ENCODE measurements at places on chromosomes 5 and 9.
A peak's percentile ranks its signal among the peaks of the same experiment; 100 is the strongest.

GRCh38 chr9:91211414-91211813 is 150.3 kb downstream of the AUH start:
- DNase-seq = no peak

- DNase-seq = no peak
Observed at GRCh38 chr9:114688909-114689610, 7.1 kb upstream of the TEX48 start.

DNA sequence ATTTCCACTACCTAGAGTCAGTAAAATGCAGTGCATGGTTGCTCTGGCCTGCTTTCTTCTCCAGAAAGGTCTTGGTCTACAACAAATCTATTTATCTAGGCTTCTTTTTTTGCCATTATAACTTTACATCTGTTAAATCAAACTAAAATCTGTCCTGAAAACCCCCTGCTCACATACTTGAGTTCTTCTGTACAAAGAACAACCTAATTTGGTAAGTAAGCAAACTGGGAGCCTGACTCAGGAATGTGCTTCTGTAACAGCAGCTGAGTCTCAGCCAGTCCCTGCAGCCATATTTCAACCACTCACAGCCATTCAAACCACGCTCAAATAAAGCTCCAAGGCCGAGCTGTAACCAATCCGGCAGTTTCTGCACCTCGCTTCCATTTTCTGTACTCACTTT is 95.8 kb downstream of the PLPP1 start:
- DNase-seq = peak; percentile 74

DNA sequence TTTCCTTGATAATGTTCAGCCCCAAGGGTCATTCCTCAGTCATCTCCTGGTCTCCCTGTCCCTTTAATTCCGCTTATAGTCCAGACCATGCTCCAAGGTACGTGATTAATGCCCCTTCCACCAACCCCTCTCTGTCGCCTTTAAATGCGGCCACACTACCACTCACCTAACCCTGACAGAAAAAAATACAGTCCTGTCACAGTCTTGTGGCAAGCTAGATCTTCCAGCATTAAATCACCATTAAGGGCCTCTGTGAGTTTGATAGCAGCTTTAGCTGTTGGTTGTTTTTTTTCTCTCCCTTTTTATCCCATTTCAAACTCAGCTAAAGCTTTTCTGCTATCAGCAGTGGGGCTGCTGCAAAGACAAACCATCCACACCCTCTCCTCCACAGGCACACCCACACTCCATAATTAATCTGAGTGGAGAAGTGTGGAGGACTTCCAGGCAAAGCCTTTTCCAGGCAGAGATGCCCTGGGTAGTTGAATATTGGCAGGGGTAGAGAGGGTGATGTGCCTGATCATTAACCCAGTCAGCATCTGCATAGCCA is 522.7 kb upstream of the CLINT1 start:
- DNase-seq = peak; percentile 84

GRCh38 chr5:37808945-37809344 is 30.9 kb downstream of the GDNF start:
- no peak for DNase-seq

- no peak for DNase-seq
Observed at GRCh38 chr5:153891394-153891793, 147.3 kb downstream of the FAM114A2 start.

GRCh38 chr9:133518200-133518599 is 6.6 kb downstream of the MYMK start:
- DNase-seq = no peak

DNA sequence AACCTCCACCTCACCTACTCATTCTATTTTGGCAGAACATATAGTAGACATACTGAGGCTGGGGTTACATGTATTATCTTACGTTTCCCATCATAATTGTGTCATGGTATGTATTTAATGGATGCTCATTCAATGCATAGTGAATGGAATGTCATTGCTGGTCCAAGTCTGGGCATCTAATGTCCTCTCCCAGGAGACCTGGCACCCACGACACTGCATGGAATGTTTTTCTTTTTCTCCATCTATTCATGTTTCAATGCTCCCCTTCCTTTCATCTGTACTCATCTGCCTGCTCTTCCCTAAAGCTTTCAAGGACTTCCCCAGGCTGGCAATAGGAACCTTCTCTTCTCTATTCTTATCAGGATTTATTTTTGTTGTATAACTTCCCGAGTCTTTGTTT is 50.8 kb upstream of the SLIT3 start:
- no peak for DNase-seq

DNA sequence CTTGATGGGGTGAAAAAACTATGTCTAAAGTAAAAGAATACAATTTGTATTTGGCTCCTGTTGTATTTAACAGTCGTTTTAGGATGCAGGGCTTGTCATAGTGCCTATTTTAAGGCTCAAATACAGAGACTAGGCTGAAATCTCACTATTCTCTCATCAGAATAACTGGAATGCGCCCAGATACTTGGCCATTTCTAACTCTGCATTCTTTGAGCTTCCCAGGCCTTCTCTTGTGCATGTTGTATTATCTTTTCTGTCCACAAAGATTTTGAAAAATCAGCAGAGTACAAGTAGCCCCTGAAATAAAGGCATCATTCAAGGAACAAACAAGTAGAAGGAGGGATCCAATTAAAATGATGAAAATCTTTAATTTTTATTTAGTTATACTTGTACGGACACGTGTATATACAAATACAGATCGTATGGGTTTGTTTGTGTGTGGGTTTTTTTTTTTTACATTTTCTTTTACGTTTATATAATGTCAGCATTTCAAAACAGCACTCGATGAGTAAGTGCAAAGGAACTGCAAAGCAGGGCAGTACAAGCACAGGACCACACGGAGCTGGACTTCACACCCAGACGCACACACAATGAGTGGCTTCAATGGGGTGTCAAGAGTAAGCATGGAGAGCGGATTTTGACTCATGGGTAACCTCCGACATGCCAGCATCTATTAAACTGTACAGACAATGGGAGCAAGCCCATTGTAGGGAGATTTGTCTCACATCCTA is 294.0 kb downstream of the EFNA5 start:
- peak; percentile 66 for DNase-seq

DNA sequence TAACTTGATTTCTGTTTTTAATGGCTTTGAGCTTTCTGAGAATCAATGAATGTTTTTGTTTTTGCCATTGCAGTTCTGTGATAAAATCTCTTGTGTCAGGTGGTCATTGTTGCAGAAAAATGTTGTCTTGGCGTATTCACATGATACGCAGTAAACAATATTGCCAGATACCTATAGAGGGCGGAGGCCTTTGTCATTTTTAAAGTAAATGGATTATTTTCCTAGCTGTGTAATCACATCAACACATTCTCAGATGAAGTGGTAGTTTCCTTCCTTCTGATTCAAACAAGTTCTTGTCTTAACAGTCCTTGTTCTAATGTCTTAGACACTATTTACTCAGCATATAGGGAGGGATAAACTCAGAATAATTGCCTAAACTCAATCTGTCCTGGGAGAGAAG is 109.9 kb upstream of the DAB2 start:
- DNase-seq = no peak

- DNase-seq = no peak
Observed at GRCh38 chr9:134670851-134671281, 29.3 kb downstream of the COL5A1 start.

DNA sequence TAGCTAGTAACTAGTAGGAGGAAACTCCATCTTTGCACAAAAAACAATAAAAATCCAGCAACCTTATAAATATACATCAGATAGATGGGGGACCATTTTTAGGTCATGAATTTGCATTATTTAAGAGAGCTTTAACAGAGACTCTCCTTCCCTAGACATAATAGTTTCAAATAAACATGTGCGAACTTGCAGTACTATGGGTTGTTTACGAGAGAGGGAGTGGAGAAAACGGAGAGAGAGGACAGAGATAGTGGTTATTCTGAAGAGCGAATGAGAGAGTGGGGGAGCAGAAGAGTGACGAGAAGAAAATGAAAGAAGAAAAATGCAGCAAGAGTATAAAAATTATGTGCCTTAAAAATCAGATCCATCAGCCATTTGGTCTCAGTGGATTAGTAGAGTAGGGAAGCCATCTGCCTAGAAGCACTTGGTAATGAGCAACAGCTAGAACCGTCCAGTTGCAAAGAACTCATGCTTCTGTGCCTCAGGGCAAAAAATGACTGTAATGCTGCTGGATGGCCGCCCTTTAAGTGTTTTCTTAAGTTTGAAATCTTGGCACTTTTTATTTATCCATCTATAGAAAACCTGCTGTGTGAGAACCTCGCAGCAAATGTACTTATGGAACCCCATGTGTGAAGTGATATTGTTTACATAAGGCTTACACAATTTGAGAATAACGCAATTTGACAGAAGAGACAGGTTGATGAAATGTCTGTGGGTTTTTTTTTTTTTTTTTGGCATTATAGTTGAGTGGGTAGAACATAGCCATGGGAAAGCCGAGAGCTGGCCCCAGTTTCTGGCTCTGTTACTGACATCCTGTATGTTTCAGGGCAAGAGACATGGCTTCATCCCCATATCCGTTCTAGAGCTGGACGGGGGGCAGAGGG is 95.6 kb upstream of the ZNF608 start:
- DNase-seq = no peak

DNA sequence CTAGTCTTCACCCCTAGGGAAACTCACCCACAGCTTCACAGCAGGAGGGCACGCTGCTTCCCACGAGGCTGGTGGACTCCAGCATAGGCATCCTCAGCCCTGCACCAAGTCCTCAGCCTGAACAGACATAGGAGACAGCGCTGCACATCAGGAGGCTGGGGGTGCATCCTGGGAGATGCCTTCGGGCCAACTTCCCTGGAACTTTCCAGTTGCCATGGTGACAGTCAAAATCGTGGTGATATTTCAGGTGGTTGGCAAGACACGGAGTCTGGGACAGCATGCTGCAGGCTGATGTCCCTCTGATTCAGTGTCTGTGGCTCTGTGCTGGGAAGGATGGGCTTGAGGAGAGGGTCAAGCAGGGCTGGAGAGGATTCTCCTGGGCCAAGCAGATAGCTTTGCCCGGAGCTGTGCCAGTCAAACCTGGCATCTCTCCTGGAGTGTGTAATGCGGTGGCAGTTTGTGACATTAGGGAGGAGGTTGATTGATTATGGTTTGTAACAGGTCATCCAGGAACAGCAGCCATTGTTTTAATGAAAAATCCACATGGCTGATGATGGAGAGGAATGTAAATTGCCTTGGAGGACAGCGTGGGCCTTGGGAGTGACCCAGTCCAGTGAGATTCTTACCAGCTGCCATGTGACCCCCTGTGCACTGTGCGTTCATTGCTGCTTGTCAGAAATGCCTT is 35.6 kb upstream of the SEMA4D start:
- no peak for DNase-seq

- DNase-seq = no peak
Observed at GRCh38 chr5:125874057-125874456, 549.2 kb upstream of the GRAMD2B start.

- DNase-seq = peak; percentile 98
Observed at GRCh38 chr5:32027717-32028458, 146.2 kb downstream of the GOLPH3 start.

DNA sequence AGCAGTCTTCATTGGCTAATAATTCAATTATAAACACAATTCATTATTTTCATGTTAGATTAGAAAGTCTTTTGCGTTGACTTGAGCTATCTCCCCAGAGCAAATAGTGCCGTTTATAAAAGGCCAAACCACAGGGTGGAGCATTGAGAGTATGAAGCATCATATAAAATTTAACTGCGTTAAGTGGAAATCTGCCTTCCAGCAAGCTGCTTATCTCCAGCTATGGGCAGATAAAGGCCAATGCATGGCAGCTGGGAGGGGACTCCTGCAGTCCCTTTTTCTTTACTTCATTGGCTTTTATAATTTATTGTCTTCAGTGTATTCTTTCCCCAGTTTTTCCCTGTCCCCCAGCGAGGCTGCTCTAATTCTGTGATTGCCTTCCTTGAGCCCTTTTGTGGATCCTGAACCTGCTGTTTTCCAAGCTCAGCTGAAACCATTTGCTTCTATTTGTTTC is 113.7 kb downstream of the TMEM232 start:
- DNase-seq = peak; percentile 35

GRCh38 chr9:109423877-109424276 is 74.2 kb downstream of the PTPN3 start:
- no peak for DNase-seq

Data from umbilical cord (tissue), 2 donors.